ENCODE measurements at places on chromosomes 2 and 18. TPM values are rescaled to one million over a fixed set of nuclear protein-coding genes. Genes with fewer than 3 reads are reported as not detected.

KHK gene
- total RNA-seq: 1.1 TPM

PARD6G gene
- 1.3 TPM for total RNA-seq

NOSTRIN gene
- 8.9 TPM for total RNA-seq

C1QL2 gene
- total RNA-seq: not detected

NFE2L2 gene
- total RNA-seq: 66.5 TPM

All from cardiac septum (tissue), 1 donor.